Sigmoid colon (tissue), 7 donors: ENCODE measurements at places on chromosomes 11 and 22.
A peak's percentile ranks its signal among the peaks of the same experiment; 100 is the strongest.

- H3K4me3 ChIP-seq, result no peak overlapping the region
- DNase-seq, result peak; percentile 64
- H3K27ac ChIP-seq, result peak overlapping the region; percentile 96
- no peaks in the 10 kb centered on the region for H3K36me3 ChIP-seq
Measured at GRCh38 chr11:65491163-65491465, 7.7 kb upstream of the MALAT1 start.

DNA sequence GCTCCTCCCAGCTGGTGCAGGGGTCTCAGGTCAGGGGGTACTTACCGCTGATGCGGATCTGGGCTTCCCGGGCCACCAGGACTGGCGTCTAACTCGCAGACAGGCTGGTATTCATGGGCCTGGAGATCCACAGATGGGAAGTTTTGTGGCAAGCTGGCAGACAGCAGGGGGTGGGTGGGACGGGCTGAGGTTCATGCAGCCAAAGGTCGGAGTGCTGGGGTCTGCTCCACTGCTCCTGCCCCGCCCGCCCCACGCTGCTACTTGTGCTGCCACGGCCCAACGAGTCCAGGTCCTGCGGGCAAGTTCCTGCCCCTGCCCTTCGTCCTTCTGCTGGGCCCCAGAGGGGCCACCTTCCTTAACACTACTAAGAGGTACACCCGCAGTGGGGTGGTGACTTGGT is 3.1 kb downstream of the ACY3 start:
- no peak overlapping the region for H3K4me3 ChIP-seq
- H3K27ac ChIP-seq, result no peak overlapping the region
- H3K4me1 ChIP-seq, result no peaks in the 10 kb centered on the region
- DNase-seq, result no peak
- H3K36me3 ChIP-seq, result no peaks in the 10 kb centered on the region
- H3K27me3 ChIP-seq, result peaks cover 25% of the 10 kb centered on the region

- no peaks in the 10 kb centered on the region for H3K27me3 ChIP-seq
- no peak for DNase-seq
- no peaks in the 10 kb centered on the region for H3K4me1 ChIP-seq
Measured at GRCh38 chr22:23207729-23208393, 27.6 kb downstream of the BCR start.

GRCh38 chr22:46517255-46517761 is 20.1 kb downstream of the CELSR1 start:
- H3K27ac ChIP-seq, result no peak overlapping the region
- no peaks in the 10 kb centered on the region for H3K36me3 ChIP-seq
- H3K4me3 ChIP-seq, result no peak overlapping the region
- no peak for DNase-seq
- no peaks in the 10 kb centered on the region for H3K27me3 ChIP-seq

- peaks cover 12% of the 10 kb centered on the region for H3K4me1 ChIP-seq
- H3K4me3 ChIP-seq, result no peak overlapping the region
- DNase-seq, result no peak
- peak overlapping the region; percentile 35 for H3K27ac ChIP-seq
- H3K36me3 ChIP-seq, result peaks cover 9% of the 10 kb centered on the region
Measured at GRCh38 chr11:6413791-6414201, 5.1 kb downstream of the APBB1 start.

GRCh38 chr11:75513250-75513649 is 12.5 kb downstream of the GDPD5 start:
- H3K4me1 ChIP-seq, result no peaks in the 10 kb centered on the region
- no peak overlapping the region for H3K27ac ChIP-seq
- no peaks in the 10 kb centered on the region for H3K36me3 ChIP-seq

- H3K36me3 ChIP-seq, result peaks cover 54% of the 10 kb centered on the region
- H3K4me1 ChIP-seq, result no peaks in the 10 kb centered on the region
- no peak overlapping the region for H3K4me3 ChIP-seq
- DNase-seq, result no peak
- no peak overlapping the region for H3K27ac ChIP-seq
Measured at GRCh38 chr22:46280063-46280817, 12.4 kb downstream of the TTC38 start.

GRCh38 chr11:96143041-96143521 is 199.9 kb downstream of the MAML2 start:
- H3K27me3 ChIP-seq, result no peaks in the 10 kb centered on the region
- H3K27ac ChIP-seq, result peak overlapping the region; percentile 29
- DNase-seq, result no peak
- no peaks in the 10 kb centered on the region for H3K4me1 ChIP-seq

DNA sequence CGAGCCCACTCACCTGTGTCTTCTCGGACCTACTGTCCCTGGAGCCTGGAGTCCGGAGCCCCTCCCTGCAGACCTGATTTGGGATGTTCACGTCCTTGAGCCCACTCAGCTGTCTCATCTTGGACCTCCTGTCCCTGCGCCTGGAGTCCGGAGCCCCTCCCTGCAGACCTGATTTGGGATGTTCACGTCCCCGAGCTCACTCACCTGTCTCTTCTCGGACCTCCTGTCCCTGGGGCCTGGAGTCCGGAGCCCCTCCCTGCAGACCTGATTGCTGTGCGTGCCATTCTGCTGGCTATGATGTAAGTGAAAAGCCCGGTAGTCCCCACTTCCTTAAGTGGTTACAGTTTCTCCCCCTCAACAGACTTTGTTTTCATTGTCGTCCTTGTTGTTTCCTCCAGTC is 867.1 kb downstream of the BRD1 start:
- no peak for DNase-seq
- H3K4me1 ChIP-seq, result no peaks in the 10 kb centered on the region
- no peak overlapping the region for H3K4me3 ChIP-seq
- no peaks in the 10 kb centered on the region for H3K36me3 ChIP-seq
- H3K27ac ChIP-seq, result no peak overlapping the region
- H3K27me3 ChIP-seq, result no peaks in the 10 kb centered on the region

GRCh38 chr11:93653080-93653479 is 8.4 kb upstream of the CEP295 start:
- no peak overlapping the region for H3K4me3 ChIP-seq
- H3K27ac ChIP-seq, result no peak overlapping the region
- no peaks in the 10 kb centered on the region for H3K36me3 ChIP-seq
- H3K4me1 ChIP-seq, result no peaks in the 10 kb centered on the region
- no peaks in the 10 kb centered on the region for H3K27me3 ChIP-seq
- DNase-seq, result no peak

DNA sequence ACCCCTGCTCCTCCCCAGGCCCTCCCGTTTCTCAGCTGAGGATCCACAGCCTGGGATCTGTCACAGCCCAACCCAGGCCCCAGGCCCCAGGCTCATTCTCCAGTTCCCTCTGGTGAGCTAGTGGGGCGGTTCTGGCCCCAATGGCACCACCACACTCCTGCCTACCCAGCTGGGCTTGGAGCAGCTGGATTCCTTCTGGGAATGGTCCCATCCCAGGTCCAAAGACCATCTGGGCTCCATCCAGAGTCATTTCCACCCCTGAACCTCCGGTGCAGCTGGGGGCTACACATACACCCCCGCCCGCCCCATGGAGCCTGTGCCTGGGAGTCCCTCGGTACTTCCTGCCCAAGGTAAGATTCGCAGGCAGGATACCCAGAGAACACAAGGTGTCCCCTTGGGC is 35.5 kb upstream of the PDGFB start:
- no peak for DNase-seq
- no peaks in the 10 kb centered on the region for H3K4me1 ChIP-seq
- H3K27ac ChIP-seq, result no peak overlapping the region
- no peak overlapping the region for H3K4me3 ChIP-seq
- H3K36me3 ChIP-seq, result no peaks in the 10 kb centered on the region
- H3K27me3 ChIP-seq, result no peaks in the 10 kb centered on the region

DNA sequence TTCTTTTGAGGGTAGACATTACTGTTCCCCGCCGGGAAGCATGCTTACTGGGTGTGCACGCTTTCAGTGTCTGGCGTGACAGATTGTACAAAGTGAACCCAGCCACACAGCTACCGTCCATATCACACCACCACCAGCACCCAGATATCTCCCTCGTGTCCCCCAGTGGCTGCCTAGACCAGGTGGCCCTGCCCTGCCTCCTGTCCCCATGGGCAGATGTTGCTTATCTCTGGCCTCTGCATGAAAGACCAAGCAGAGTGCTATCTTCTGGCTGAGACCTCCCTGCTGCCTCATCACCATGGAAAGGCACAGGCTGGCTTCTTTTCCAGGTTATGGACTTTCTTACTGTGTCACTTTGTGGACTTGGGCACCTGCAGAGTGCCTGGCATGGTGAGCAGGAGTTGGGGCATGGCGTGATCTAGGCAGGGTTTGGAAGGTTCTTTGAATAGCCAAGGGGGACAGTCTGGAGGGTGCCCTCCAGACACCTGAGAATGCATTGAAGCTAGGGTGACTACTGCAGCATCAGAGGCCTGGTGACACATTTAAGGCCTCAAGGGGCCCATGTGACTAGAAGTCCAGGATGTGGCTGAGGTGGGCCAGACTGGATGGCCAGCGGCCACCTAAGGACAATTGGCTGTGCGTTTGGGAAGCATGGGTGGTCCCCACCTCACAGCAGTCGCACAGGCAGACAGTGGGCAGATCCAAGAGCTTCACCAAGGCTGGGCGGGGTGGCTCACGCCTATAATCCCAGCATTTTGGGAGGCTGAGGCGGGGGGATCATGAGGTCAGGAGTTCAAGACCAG is 4.7 kb downstream of the TANGO2 start:
- peaks cover 23% of the 10 kb centered on the region for H3K4me1 ChIP-seq
- no peak for DNase-seq
- H3K27ac ChIP-seq, result no peak overlapping the region

DNA sequence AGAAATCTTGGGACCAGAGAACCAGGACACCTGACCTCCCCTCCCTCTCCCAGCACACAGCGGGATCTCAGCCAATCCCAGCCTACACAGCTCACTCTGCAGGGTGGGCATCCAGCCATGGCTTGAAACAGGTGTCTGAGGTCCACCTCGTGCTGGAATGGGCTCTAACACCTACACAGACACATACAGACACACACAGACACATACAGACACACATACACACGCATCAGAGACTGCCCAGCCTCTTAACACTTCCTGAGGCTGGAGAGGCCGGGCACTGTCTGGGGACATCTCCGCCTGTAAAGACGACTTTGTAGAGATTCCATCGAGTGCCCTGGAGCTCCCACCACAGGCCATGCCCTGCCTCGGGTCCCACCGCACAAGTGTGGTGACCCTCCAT is 36.7 kb downstream of the CAPN1 start:
- no peaks in the 10 kb centered on the region for H3K4me1 ChIP-seq
- H3K4me3 ChIP-seq, result no peak overlapping the region
- H3K36me3 ChIP-seq, result no peaks in the 10 kb centered on the region
- no peaks in the 10 kb centered on the region for H3K27me3 ChIP-seq
- no peak overlapping the region for H3K27ac ChIP-seq
- peak; percentile 24 for DNase-seq

- no peaks in the 10 kb centered on the region for H3K4me1 ChIP-seq
- H3K27ac ChIP-seq, result no peak overlapping the region
- no peaks in the 10 kb centered on the region for H3K27me3 ChIP-seq
- no peak for DNase-seq
Measured at GRCh38 chr22:28759861-28760560, 12.5 kb upstream of the CCDC117 start.

GRCh38 chr11:47204637-47204989 is 10.2 kb upstream of the DDB2 start:
- no peaks in the 10 kb centered on the region for H3K36me3 ChIP-seq
- H3K27me3 ChIP-seq, result no peaks in the 10 kb centered on the region
- no peak overlapping the region for H3K27ac ChIP-seq
- H3K4me3 ChIP-seq, result no peak overlapping the region

- H3K27ac ChIP-seq, result no peak overlapping the region
- H3K27me3 ChIP-seq, result peaks cover 3% of the 10 kb centered on the region
- DNase-seq, result no peak
- H3K36me3 ChIP-seq, result no peaks in the 10 kb centered on the region
- no peak overlapping the region for H3K4me3 ChIP-seq
- no peaks in the 10 kb centered on the region for H3K4me1 ChIP-seq
Measured at GRCh38 chr11:133747409-133747808, 97.9 kb downstream of the SPATA19 start.

GRCh38 chr11:114664641-114665040 is 13.7 kb upstream of the NXPE2 start:
- no peak for DNase-seq
- no peaks in the 10 kb centered on the region for H3K36me3 ChIP-seq
- H3K4me3 ChIP-seq, result no peak overlapping the region
- no peak overlapping the region for H3K27ac ChIP-seq

DNA sequence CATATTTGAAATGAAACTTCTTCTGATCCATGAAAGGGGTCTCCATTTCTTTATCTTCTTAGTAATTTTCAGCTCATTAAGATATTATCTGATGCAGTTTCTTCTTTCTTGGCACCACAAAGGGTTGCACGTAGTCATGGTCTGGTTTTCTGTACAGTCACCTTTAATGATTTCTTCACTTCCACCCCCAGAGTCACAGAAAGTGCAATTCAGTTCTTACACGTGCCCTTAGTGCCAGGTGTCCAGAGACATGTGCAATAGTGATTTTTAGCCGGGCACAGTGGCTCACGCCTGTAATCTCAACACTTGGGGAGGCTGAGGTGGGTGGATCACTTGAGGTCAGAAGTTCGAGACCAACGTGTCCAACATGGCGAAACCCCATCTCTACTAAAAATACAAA is 202.8 kb upstream of the MTNR1B start:
- H3K4me1 ChIP-seq, result no peaks in the 10 kb centered on the region
- H3K27ac ChIP-seq, result no peak overlapping the region
- H3K4me3 ChIP-seq, result no peak overlapping the region
- no peaks in the 10 kb centered on the region for H3K27me3 ChIP-seq
- DNase-seq, result no peak

GRCh38 chr22:32515084-32515483 is 40.5 kb downstream of the FBXO7 start:
- no peak overlapping the region for H3K27ac ChIP-seq
- no peak for DNase-seq
- no peaks in the 10 kb centered on the region for H3K4me1 ChIP-seq
- no peak overlapping the region for H3K4me3 ChIP-seq
- no peaks in the 10 kb centered on the region for H3K27me3 ChIP-seq
- peaks cover 8% of the 10 kb centered on the region for H3K36me3 ChIP-seq

DNA sequence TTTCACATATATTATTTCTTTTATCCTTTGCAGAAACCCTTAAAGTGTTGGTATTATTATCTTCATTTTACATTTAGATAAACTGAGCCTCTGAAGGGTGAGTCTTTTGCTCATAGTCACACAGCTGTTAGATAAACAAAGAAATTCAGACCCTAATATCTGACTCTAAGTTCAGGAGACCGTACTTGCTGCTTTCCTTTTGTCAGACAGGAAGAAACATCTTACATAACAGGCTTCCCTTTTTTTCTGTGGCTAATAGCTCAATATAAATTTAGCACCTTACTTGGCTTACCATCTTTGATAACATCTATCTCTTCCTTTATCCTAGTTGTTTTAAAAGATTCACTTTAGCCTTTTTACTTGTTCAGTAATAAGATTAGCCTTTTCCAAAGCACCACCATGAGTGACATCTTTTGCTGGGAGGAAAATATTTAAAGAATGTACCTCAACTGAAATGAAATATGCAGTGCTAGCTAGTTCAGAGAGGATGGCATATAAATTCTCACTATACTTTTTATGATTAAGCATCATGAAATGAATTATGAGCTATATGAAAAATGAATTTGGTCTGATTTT is 128.6 kb downstream of the WNT11 start:
- peaks cover 22% of the 10 kb centered on the region for H3K4me1 ChIP-seq
- no peaks in the 10 kb centered on the region for H3K36me3 ChIP-seq
- DNase-seq, result no peak
- no peaks in the 10 kb centered on the region for H3K27me3 ChIP-seq
